ENCODE measurements at places on chromosomes 3 and 15.

GRCh38 chr15:67305506-67305905 is 50.9 kb downstream of the IQCH start:
- no peak for DNase-seq

DNA sequence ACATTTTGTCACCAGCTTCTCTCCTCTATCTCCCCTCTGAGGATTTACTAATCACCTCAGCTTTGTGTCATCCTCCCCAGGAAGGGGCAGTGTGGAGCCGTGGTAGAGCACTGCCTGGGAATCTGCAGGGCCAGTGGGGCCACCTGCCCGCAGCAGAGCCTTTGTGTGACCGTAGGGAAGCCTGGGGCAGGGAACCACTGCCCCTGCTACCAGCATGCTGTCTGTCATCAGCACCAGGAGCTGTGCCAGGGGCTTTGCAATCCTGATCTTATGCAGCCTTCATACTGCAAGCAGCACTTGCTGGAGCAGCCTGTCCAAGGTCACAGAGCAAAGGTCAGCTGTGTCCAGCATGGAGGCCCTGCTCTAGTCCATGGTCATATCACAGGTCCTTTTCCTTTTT is 170.2 kb upstream of the IL12A start:
- DNase-seq = no peak

DNA sequence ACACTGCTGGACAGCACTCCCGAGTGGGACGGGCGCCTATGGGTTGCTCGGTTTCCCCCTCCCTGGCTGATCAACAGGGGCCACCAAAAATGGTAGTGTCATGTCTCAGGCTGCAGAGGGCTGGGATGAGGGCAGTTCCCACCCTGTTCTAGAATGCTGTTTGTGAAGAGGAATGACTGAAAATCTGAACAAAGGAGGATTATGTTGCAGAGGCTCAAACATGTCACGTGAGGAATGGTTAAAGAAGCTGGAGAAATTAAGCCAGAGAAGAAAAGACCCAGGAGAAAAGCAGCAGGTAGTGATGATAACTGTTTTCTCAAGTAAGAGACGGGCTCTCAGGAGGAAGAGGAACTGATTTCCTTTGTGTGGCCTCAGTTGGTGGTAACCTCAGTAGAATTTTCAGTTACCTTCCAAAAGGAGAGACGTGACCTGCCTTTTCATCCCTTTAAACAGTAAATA is 10.4 kb downstream of the SPG21 start:
- DNase-seq = no peak

DNA sequence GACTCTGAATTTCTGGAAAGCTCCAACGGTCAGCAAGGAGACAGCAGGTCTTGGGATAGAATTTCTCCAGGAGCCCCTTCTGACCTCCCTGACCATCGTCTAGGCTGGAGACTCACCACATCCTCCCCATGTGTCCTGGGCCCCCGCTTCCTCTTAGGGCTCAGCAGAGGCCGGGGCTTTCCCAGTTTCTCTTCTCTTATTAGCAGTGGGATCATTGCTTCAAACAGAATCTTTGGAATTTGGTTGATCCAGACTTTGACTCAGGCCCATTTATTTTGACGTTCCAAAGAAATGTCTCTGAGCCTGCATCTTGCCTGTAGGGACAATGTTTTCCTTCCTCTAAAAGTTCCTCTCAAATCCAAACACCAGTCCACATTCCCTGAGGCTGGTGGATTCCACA is 38.4 kb upstream of the SLC6A6 start:
- no peak for DNase-seq

- no peak for DNase-seq
Measured at GRCh38 chr3:160796813-160797164, 40.8 kb downstream of the PPM1L start.

DNA sequence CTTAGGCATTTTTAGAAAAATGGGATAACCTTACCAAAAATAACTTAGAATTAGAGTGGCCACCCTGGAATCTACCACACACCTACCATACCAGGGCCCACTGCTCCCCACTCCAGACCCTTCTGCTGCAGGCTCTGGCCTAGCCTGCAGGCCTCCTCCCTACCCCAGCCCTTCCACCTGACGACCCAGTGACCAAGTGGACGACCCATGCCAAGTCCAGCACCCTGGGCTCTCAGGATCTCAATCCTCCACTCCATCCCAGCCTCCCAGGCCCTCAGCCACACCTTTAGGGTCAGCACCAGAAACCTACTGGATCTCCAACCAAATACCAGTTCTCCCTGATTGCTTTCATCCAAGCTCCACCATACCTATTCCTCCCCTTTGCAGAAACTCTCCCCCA is 145.8 kb downstream of the TPRA1 start:
- no peak for DNase-seq

DNA sequence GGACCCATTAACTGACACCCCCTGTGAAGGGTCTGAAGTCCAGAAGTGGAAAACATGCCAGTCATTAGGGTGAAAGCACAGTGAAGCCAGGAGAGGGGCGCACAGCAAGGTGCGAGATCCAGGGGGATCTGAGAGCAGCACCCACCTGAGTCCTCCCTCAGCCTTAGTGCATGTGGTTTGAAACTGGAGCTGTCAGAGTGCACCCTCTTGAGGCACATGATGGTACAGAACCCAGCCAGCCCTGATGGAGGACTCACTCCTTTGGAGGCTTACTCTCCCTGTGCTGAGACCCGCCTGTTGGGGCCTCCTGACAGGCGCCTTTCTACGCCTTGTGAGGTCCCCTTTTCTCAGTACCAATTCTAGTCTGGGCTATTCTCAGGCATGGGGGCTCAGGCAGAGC is 77.8 kb downstream of the IL20RB start:
- DNase-seq = no peak

DNA sequence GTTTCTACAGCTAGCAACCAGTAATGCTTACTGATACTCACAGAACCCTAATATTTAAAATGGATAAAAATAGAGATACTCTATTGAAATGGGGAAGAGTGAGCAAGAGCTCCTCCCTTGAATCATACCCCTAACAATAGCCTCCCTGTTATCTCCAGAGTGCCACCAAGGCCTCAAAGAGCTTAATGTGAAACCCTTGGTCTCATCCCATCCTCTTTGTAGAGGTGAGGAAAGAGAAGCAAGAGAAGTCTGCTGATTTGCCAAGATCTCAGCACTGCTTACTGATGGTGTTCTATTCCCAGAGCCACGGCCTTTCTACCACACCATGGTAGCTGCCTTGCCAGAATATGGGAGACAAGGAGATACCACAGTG is 463.4 kb upstream of the PROK2 start:
- DNase-seq = no peak

DNA sequence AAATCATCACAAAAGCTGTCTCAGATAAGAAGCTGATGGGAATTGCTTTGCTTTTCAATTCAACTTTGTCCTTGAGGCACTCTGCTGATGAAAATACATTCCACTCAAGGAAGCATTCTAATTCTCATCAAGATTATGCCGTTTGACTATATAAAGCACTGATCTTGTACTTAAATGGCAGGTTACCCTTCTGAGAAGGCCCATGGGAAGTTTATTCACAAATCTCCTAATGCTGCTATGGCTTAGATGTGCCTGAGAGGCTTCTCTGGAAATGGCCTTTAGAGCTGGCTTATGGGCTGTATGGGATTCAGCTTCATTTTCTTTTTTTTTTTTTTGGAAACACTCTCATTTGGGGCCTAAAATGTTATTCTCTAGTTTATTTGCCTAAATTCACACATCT is 69.7 kb upstream of the ARNT2 start:
- DNase-seq = no peak

GRCh38 chr3:126124896-126125295 is 41.0 kb upstream of the SLC41A3 start:
- no peak for DNase-seq

DNA sequence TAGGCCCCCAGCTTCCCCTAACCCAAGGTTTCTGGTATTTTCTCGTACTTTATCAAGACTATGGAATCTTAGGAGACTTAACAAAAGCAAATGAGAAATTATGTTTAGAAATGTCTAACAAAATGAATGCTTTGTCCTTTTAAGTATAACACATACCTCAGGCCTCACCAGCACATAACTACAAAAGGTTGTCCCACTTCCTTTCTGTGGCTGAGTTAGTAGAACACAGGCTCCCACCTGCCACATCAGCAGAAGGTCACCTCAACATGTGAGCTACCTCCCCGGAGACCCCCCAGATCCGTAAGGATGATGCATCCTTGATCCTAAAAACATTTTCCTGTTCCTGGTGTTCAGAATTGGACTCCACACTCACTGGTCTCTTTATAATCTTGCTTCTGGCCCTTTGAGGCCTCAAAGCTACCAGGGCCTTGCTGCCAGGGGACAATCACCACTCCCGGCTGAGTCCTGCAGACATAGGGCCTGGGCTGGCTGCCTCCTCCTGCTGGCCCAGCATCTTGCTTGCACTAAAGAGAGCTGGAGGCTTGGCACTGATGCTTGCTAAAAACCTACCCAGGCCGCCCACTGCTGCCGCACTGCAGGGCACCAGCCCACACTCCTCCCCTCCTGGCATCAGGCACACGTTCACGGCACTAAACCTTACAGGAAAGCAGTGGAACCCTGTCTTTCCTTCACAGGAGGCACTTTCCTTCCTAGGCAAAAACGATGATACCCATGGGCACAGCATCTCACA is 2.9 kb downstream of the CCRL2 start:
- no peak for DNase-seq

DNA sequence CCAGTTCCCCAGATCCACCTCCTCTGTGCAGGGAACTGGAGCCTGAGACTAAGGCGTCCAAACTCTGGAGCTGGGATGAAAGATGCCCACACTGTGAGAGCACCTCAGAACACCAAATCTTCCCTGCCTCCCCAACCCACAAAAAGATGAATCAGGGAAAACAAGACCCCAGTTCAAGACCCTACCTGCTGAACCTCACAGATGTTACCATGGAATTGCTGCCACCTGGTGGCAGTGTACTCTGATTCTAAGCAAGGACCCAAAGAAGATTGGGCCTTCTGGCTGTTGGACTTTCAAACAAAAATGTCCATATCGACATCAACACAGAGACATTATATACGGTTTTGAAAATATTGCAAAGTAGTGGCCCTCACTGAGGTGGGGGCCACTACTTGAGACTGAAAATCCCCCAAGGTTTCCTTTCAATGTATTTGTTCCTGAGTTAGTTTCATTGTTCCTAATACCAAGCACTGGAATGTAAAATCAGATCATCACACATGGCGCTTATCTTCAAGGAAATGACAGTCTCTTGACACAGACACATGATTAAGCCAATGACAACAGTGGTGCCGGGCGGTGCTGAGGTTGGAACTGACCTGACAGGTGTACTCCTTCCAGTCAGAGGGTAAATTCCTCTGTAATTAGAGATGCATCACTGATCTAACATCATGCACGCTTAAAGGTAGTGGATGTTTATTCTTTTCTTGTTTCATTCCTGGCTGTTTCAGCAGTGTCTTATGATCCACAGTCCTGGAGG is 67.6 kb downstream of the SLC6A11 start:
- no peak for DNase-seq

GRCh38 chr3:179037351-179037750 is 34.3 kb downstream of the ZMAT3 start:
- DNase-seq = peak; percentile 89

GRCh38 chr15:40582726-40583246 is 11.3 kb upstream of the KNL1 start:
- peak; percentile 27 for DNase-seq

- no peak for DNase-seq
Measured at GRCh38 chr3:48352546-48352945, 19.1 kb upstream of the SPINK8 start.

DNA sequence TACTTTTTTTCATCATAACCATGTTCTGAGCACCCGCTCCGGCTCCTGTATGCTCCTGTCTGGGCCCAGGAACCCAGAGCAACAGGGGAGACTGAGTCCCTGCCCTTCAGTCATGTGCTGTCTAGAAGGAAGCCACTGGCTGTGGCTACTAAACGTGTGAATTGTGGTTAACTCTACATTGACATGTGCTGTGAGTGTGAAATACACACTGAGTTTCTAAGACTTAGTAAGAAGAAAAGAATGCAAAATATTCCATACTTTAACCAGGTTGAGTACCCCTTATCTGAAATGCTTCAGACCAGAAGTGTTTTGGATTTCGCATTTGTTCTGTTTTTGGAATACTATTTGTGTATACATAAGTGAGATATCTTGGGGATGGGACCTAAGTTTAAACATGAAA is 42.8 kb upstream of the CGNL1 start:
- DNase-seq = no peak

- DNase-seq = no peak
Measured at GRCh38 chr3:178295292-178295912, 240.8 kb upstream of the KCNMB2 start.

GRCh38 chr15:29008846-29009245 is 123.1 kb downstream of the APBA2 start:
- no peak for DNase-seq

DNA sequence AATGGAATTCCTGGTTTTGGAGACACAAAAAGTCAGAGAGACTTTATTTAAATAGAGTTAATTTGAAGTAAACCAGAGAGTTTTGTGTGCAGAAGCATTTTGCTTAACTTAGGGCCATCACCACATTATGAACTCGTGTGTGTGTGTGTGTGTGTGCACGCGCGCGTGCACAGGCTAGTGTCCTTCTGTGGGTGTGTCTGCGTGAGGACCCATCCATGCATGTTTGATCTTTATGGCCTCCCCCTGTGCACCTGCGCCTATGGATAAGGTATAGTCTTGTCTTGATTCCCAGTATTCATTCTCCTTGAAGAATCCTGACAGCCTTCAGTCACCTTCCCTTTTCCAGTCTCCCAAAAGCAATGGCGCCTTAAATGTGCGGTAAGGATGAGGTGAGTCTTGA is 26.0 kb downstream of the MUC20 start:
- DNase-seq = no peak

DNA sequence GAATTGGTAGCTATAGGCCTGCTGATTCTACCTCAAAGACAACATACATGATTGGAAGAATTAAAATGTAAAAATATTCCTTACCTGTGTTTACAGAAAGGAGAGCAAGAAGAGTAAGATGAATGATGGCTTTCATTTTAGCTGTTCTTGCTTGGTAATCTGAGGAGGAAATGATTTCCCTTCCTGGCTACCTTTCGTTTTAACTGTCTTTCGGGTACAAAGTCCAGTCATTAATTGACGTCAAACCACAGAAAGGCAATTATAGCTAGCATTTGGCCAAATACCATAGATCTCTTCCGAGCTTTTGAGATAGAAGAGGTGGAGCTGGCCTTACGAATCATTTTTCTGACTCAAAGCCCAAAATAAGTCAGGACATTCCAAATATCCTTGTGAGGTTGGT is at the start of gene MUC13:
MUC13 (minus strand) TSS at position 175 of the 400 bp plus-strand sequence; CDS start at position 136, 39 bp downstream.
- no peak for DNase-seq

DNA sequence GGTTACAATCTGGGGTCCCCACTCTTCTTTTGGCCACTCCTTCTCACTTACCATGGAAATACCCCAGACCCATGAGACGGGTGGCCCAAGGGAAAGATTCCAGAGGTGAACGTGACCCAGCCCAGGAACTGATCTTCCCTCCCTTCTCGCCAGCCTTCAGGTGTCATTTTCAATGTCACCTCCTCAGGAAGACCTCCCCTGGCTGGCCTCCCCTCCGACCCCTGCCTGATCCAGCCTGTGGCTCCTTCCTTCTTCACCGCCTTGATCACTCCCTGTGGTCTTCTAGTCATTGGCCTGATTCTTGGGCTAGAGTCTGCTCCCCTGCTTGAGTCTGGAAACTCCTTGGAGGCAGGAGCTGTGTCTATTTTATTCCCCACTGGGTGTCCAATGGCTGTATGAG is 146.1 kb downstream of the SMAD6 start:
- DNase-seq = no peak

Data from breast epithelium (tissue), 4 donors.